ENCODE measurements at places on chromosomes 12 and 14.

DNA sequence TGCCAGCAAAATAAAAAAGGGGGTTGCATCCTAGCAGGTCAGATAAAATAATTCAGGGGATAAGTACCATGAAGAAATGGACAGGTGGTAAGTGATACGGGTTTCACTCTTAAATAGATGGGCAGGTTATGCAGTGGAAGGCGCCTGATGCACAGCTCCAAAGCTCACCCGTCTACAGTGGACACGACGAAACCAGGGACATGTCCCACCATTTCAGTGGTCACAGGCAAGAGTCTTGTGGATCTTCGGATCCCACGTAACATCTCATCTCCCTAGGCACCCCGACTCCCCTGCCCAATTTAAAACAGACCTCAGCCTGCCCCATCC, 60.5 kb downstream of the DDX51 start:
- no peak for DNase-seq

- DNase-seq, result no peak
Measured at GRCh38 chr12:89492883-89493282, 31.7 kb downstream of the GALNT4 start.

- DNase-seq, result no peak
Measured at GRCh38 chr14:88914956-88915355, 90.5 kb downstream of the TTC8 start.

DNA sequence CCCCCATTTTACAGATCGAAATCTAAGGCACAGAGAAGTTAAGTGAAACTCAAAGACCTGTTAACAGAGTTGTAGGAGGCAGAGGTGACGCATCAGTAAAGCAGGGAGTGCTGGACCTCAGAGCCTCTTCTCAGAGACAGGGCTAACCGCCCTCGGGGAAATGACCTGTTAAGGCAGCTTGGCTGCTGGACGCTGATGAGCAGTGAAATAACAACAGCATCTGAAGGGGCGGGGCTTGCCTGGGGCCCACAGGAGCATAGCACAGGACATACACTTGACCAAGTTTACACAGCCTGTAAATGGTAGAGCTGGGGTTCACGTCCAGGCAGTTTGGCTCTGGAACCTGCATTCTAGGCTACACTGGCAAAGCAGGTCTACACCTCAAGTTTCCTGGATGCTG, 39.3 kb downstream of the LRTM2 start:
- no peak for DNase-seq

DNA sequence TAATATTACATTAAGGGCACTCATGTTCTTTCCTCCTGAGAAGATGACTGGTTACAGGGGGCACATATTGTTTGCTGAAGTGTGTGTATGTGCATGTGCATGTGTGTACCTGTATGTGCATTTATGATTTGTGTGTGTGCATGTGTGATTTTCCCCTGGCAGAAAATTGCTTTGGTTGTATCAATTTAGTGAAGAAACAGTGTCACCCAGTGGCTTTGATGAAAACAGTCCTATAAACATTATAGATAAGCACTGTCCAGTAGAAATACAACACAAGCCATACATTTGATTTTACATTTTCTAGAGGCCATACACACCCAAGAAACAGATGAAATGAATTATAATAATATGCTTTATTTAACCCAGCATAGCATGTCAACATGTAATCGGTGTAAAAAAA, 8.6 kb downstream of the PDE3A start:
- DNase-seq, result peak; percentile 41

DNA sequence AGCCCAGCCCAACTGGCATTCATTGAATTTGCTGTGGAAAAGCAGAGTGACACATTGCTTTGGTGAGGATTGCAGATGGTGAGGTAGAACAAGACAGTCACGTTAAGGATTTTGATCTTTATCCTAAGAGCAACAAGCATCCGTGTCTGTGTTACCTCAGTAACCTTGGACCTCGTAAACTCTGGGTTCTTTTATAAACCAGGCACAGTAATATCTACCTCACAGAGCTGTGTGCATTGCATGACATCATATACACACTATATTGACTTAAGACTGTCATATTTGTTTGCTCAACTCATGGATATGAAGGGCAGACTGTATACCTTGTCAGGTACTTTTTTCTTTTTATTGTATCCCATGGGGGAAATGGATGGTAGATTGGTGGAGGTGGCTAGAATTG, 156.2 kb downstream of the ETV6 start:
- no peak for DNase-seq

DNA sequence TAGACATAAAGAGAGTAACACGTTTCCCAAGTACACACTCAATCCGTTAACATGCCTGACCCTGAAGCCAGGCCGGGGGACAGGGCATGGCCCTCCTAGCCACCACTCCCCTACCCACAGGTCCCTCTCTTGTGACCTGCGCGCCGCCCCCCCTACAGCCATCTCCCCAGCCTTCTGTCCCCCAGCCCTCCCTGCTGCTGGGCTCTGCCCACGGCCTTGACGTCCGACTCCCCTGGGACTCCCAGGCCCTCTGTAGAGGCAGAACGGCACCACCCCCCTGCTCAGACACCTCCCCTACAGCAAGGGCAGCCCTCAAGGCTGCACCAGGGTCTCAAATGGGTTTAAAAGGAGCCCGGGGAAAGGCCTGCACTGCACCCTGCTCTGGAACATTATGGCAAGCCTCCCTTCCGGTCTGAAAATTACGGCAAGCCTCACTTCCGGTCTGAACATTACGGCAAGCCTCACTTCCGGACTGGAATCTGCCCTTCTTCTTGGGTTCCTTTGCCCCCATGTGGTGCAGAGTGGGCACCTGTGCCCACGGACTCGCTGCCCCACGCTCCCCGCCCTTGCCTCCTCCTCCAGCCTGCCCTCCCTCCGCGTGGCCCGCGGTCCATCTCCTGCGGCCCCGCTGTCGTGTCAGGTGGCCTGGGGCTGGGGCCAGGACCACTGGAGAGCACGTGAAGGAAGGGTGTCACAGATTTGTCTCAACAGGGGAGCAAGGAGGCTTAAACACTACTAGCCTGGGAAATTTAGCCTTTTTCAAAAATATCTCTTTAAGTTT, 77.6 kb downstream of the MOK start:
- DNase-seq, result no peak

DNA sequence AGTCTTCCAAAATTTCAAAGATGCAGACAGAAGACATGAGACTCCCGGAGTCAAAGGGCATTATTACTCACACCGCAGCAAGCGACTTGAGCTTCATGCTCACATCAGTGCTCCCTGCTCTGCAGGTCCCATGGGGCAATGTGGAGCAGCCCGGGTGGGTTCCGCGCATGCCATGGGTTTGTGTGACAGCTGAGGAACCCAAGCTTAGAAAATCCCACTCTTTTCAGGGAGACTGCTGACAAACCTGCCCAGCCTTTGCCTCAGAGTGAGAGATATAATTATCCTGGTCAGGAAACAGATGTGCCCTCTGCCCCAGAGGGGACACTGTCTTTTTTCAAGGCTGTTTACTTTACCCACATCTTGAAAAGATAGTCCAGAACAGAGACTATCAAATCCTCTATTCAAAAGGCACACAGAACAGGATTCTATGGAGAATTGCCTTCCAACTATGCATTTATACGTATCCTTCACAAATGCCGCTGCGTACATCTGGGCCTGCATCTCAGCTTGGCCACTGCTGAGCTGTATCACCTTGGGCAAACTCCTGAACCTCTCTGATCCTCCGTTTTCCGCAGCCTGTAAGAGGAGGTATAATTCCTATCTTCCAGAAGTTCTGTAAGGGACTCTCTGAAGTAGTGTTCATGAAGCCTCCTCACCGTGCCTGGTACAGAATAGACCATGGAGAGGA, 16.0 kb downstream of the C14orf132 start:
- DNase-seq, result no peak

DNA sequence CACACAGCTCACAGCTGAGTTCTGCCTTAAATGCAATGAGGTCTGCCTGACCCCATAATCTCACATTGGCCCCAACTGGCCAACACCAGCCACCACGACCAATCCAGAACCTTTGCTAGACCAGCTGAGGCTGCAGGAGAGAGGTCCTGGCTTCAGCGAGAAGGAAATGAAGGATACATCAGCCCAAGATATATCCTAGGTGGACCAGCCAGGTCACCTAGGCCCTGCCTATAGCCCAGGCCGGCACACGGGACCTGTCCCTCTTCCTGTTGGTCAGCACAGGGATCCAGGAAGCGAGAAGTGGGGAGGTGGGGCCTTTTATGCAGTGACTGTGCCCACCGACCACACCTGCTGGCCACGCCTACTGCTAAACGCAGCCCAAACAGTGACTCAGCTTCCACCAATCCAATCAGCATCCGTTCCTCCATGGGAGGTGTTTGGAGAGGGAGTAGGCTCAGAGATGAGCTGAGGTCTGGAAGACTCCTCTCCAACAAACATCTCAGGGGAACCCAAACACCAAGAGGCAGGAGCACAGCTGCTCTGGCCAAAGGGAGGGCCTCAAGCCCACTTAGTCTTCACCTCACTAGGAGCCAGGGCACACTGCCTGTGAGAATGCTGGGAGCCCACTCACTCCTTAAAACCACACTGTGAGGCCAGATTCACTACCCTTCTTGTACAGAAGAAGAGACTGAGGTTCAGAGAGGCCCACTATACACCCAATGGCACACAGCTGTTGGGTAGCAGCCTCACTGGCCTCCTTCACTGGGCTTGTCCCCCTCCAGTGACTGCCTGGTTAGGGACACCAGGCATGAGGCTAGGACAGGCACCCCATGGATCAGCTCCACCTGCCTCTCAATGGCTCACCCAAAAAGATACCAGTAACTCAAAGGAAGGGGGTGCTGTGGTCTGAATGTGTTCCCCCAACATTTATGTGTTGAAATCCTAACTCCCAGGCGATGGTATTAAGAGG, 51.3 kb upstream of the PPP2R5C start:
- peak; percentile 51 for DNase-seq

- DNase-seq, result no peak
Measured at GRCh38 chr14:22520796-22521195, 68.2 kb downstream of the DAD1 start.

DNA sequence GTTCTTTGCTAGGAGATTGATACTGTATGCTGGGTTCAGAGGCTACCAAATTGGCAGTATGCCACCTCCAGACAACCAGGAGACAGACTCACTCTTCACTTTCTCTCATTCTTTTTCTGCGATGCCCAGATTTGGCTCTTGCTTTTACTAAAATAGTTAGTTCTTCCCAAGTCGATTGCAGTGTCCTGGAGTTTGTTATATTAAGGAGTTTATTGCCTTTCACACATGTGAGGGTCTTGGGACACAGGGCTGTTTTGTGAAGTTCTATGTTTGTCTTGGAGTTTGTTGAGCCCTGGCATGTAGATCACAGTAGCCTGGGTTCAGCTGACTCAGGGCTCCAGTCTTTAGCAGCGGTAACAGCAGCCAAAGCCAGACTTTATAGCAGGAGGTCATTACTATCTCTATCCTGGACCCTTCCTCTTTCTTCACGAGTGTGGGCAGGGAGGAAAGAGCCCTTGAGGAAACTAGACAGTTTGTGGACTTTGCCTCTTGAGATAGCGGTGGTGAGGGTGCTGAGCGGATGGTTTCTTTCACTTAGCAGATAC, 1.6 kb downstream of the MLEC start:
- peak; percentile 41 for DNase-seq

GRCh38 chr12:90099288-90099687, 390.6 kb upstream of the ATP2B1 start:
- DNase-seq, result no peak

DNA sequence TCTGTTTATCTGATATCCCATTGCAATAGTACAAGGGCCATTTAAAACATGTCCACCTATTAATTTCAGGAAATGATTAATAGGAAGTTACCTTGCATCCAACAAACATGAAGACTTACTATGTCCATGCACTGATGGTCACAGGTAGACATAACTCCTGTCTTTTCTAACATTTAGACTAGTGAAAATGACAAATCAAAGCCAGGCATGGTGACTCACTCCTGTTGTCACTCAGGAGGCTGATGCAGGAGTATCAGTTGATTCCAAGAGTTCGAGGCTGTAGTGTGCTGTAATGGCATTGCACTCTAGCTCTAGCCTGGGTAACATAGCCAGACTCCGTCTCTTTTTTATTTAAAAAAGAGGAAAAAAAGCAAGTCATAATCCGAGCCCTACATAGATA, 14.8 kb downstream of the HSP90B1 start:
- no peak for DNase-seq

DNA sequence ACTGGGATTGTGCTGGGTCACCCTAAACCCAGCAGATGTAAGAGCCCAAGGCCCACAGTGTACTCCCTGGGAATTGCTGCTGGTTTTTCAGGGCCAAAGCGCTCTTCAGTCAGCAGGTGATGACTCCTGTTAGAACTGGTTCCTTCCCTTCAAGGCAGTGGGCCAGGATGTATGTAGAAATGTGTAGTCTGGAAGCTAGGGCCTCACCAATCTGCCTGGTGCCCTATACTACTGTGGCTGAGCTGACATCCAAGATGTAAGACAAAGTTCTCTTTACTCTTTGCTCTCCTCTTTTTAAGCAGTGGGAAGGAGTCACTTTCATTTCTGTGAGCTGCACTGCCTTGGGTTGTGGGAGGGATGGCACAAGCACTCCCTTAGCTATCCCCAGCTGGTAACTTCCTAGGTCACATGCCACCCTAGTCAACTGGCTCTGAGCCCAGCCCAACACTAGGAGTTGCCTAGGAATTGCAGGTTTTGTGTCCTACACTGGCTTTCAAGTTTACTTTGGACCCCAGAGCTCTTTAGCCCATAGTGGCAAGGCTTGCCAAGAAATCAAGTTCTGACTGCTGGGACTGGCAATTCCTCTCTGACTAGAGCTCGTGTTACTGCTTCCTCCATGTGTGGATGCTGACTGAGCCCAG, 249.2 kb downstream of the C12orf50 start:
- DNase-seq, result peak; percentile 34

Data from epithelial cell of esophagus (primary cell).